Dermis lymphatic vessel endothelial cell (primary cell): ENCODE measurements at places on chromosomes 6 and 20. TPM values are rescaled to one million over a fixed set of nuclear protein-coding genes. Genes with fewer than 3 reads are reported as not detected.

Gene DUSP15
- 0.76 and 1.3 TPM in 2 replicates for total RNA-seq

Gene FAM83C
- total RNA-seq, result under 0.01 TPM in 1 of 2 replicates, not detected in the other

Gene DPPA5
- not detected in 2 replicates for total RNA-seq

Gene FAM184A
- total RNA-seq, result 0.22 and 0.43 TPM in 2 replicates

Gene HLA-DPB1
- total RNA-seq, result 10.0 and 16.6 TPM in 2 replicates

Gene CST9
- total RNA-seq, result not detected in 2 replicates

Gene TLDC2
- 0.09 and 0.11 TPM in 2 replicates for total RNA-seq

Gene ELOVL2
- under 0.01 TPM in 1 of 2 replicates, not detected in the other for total RNA-seq

Gene HSPA12B
- total RNA-seq, result 5.9 and 14.2 TPM in 2 replicates

Gene PROKR2
- total RNA-seq, result not detected in 2 replicates

Gene DEFB124
- total RNA-seq, result not detected in 2 replicates

Gene PKIB
- total RNA-seq, result 0.17 TPM in 1 of 2 replicates, not detected in the other
